ENCODE measurements at places on chromosomes 4 and X.

DNA sequence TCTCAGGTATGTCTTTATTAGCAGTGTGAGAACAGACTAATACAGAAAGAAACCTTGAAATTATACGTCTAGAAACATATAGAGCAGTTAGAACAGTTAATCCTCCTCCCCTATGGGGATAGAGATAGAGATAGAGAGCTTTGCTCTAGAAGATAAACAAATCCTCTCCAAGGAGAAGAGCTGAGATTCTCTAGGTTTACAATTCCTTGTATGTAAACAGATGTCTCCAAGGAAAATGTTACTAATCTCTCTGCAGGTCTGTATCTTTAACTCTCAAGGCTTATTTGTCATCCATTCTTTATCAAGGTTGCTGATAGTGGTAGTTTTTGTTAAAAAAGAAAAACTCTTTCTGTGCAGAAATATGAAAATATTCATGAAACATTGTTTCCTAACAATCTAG is 282.1 kb upstream of the GIMD1 start:
- no peak for DNase-seq

DNA sequence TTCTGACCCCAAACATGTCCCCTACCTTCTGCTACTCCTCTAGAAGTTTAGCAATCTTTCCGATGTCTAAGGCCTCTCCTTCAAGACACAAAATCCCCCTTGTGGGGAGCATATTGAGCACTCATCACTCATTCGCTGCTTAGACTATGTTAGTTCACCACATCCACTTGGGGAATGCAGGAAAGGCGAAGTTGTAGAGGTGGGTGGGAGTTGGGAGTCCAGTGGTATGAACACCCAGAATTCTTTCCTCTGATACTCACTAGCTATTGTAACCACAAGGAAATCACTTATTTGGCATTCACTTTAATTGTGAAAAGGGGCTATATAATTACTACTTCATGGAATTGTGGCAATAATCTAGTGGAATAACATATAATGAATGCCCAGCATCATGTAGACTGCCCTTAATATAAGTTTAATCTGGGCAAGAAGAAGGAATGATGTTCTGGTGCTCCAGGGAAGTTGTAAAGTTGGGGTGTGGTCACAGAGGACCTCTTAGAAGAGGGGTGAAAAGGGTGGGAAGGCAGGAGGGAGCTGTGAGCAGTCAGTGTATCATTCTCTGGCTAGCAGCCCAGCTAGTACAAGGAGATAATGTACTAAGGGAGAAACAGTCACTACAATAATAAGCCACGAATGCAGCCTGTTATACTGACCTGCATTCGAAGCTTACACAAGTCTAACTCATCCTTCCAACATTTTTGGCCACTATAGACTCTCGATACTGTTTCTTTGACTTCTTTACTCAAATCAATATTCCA is 468.2 kb upstream of the DIPK2B start:
- no peak for DNase-seq

GRCh38 chrX:46575991-46576392 is 2.4 kb downstream of the CHST7 start:
- DNase-seq: no peak

GRCh38 chr4:7253837-7254236 is 61.5 kb downstream of the SORCS2 start:
- DNase-seq: no peak

DNA sequence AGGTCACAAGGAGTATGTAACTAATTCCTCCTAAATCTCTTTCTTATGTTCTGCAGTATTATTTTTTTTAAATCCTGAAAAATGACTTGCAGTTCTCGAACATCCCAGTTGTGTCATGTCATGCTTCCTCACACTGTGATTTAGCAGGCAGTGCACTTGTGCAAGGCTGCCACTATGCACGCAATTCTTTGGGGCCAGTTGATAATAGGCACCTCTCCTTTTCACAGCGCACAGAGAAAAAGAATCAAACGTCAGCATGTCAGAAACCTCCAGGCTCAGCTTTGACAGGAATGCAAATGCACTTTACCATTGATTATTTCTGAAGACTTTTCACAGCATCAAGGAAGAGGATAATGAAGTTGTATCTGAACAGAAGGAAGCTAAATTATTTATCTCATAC is 62.9 kb downstream of the FGF13 start:
- no peak for DNase-seq

- no peak for DNase-seq
Observed at GRCh38 chr4:143252478-143252877, 67.8 kb downstream of the USP38 start.

GRCh38 chr4:21367567-21367966 is 581.0 kb downstream of the KCNIP4 start:
- no peak for DNase-seq

GRCh38 chr4:8201321-8201781 is 2.3 kb downstream of the SH3TC1 start:
- DNase-seq: peak; percentile 16

- no peak for DNase-seq
Observed at GRCh38 chr4:22129454-22130029, 181.0 kb upstream of the KCNIP4 start.

- no peak for DNase-seq
Observed at GRCh38 chrX:39242187-39242586, 440.9 kb downstream of the MID1IP1 start.

DNA sequence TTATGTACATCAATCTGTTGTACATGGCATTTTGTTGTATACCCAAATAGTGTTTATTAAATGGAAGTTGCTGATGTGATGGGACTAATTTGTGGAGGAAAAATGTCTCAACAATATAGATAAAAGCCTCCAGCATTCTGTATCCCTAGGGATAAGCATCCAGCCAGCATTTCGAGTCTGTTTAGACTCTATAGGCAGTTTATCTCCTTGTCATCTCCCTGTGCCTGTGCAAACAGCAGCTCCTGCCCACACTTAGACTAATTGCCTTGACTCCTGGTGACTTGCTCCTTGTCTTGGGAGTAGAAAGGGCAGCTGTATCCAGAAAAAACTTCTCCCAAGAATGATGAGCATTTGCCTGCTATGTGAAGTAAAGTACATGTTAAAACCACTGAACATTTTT is 83.8 kb downstream of the DOCK11 start:
- no peak for DNase-seq

GRCh38 chr4:23956601-23957364 is 66.9 kb upstream of the PPARGC1A start:
- no peak for DNase-seq

DNA sequence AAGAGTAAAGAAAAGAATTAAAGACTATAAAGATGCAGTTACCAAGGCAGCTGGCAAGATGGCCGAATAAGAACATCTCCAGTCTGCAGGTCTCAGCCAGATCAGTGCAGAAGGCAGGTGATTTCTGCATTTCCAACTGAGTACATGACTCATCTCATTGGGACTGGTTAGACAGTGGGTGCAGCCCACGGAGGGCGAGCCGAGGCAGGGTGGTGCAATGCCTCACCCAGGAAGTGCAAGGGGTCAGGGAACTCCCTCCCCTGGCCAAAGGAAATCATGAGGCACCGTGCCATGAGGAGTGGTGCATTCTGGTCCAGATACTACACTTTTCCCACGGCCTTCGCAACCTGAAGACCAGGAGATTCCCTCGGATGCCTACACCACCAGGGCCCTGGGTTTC is 20.5 kb downstream of the SPIN4 start:
- no peak for DNase-seq

DNA sequence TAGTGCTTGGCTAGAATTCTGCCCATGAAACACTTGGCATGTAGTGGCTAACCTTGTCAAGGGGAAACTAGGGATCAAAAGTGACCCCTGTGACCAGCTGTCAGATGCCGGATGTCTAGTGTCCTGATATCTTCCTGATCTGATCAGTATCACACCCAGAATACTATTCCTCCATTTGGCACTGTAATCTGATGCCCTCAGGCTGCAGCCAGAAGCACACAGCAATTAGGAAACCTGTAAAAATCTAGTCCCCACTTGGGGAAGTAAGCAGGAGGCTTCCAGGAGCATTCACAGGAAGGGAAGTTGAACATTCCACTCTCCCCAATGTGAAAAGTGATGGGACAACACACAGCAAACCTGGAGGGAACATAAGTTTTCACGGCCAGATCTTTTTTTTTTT is 125.1 kb downstream of the HS6ST2 start:
- no peak for DNase-seq

DNA sequence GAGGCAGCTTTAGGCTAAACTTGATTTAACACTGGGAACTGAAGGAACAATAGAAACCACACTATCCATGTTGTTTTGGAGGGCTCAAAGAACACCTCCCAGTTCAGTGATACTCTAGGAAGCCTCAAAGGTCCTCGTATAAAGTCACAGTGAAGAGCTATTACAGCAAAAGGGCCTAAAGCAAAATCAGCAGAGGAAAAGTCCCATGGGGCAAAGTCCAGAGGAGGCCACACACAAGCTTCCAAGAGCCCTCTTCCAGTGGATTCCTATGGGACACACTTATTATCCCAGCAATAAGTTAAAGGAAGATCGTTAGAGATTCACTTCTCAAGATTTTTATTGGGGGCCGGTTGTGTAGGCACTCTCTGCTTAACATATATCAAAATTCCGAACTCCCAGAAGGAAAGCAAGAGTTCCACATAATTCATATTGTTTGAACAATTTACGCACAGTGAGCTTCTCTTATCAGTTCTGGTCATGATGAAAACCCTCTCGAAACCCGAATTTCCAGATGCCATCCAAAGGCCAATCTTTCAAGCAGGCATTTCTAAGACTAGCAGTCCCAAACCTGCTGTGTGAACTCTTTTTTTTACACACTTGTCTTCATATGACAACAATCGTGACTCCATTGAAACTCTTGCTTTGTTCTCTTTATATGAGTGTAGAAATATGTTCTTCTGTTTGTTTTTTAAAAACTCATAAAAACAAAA is 53.7 kb downstream of the ANXA5 start:
- no peak for DNase-seq

GRCh38 chrX:27884654-27885053 is 76.9 kb downstream of the MAGEB10 start:
- DNase-seq: no peak

GRCh38 chr4:81492606-81493230 is 21.0 kb upstream of the RASGEF1B start:
- DNase-seq: no peak

GRCh38 chr4:179225594-179225993 is 1783.4 kb upstream of the AGA start:
- no peak for DNase-seq

DNA sequence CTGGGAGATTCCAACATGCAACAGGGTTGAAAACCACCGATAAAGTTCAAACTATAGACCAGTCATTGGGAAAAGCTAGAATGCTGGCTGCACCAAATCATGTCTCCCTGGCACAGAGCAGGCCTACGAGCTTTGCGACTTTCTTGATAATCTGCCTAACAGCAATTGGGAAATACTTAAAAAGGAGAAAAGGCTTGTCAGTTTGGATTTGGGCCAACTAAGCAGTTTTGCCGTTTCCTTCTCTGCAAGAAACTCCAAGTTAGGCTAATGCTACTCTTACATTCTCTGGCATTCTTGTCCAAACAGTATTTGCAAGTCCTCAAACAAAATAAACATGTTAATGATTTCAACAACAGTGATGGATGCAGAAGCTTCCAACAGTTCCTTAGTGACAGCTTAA is 87.9 kb downstream of the PDK3 start:
- no peak for DNase-seq

DNA sequence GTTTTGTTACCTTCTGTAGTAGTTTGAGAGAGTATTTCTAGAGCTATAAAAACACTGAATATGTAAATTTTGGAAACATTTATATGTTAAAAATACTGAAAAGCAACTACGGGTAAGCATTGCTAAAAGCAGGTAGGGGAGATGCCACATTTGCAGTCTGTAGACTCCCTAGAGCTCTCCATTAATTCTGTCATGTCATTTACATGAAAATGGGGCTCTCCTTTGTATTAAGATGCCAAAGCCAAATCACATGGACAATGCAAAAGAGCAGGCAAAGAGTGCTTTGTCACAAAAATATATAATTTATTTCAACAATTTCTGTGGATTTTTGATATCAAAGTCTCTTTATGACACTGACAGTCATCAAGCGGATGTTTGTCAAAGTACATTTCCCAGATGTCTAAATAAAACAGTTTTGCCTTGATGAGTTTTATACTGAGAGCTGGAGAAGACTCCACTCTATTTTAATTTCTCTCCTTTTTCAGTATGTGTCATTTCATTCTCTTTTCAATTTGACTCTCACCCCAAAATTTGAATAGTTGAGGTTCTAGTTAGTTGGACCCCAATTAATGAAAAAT is 51.8 kb downstream of the LDB2 start:
- DNase-seq: no peak

Measured in activated T-cell treated with anti-CD3 and anti-CD28 coated beads for 24 hours (primary cell).